ENCODE measurements at places on chromosomes 7 and 10.

- DNase-seq: no peak
These were observed 567.8 kb downstream of the IPMK start for GRCh38 chr10:57699944-57700343.

DNA sequence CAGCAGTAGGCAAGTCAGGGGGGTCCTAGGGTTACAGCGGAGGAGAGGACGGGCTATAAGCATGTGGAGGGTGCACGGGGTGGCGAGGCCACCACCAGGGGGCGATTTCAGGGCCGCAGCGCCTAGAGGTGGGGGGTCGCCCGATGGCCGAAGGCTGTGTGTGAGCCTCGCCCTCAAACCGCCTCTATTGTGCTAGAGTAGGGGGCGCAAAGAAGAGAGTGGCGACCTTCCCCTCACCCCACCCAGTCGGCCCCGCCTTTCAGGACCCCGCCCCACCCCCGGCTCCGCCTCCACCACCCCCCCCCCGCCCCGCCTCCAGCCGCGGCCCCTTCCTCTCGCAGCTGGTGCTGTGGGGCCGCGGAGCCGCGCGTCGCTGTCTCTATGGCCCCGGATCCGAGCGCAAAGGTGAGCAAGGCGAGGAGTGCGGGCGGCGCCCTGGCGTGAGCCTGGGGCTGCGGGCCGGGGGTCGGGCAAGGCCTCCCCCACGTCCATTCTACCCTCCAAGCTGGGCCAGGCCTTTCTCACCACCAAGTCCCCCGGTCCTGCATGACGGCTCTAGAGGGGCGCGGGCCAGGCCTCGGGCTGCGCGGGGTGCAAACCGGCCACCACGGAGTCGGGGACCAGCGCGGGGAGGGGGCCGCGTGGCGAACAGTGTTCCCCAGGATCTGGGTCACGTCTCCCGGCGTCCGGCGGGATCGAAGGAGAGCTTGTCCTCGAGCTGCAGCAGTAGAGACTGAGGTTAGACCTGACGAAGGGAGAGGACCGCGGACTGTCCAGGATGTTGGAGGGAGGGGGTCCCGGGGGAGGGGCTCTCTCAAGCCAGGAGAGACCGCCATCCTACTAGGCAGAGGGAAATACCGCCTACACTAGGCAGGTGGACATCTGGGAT lies at the start of gene SEMA4G:
TSS of gene SEMA4G (plus strand) at position 318 of the 889 bp plus-strand sequence. CDS start 3,409 bp downstream, outside the sequence.
- DNase-seq: no peak

GRCh38 chr10:129898706-129899268 lies 65.3 kb downstream of the EBF3 start:
- DNase-seq: no peak

GRCh38 chr7:75762350-75762917 lies 9.6 kb downstream of the CCL26 start:
- DNase-seq: no peak

DNA sequence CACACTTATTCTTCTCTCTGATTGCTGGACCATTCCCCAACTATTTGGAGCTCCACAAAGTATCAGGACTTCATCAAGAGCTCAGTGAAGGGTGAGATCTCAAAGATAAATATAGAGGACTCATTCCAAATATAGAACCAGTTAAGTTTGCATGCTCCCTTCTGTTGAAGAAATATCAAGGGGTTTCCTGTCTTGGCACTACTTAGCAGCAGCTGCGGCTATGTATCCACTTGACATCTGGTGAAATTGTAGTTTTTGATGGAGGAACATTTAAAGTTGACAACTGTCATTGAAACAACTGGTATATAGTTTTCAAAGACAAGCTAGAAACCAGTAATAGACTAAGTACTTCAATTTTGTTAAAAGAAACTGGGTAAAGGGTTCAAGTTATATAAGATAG lies 1.0 kb upstream of the SPAG6 start:
- DNase-seq: no peak

DNA sequence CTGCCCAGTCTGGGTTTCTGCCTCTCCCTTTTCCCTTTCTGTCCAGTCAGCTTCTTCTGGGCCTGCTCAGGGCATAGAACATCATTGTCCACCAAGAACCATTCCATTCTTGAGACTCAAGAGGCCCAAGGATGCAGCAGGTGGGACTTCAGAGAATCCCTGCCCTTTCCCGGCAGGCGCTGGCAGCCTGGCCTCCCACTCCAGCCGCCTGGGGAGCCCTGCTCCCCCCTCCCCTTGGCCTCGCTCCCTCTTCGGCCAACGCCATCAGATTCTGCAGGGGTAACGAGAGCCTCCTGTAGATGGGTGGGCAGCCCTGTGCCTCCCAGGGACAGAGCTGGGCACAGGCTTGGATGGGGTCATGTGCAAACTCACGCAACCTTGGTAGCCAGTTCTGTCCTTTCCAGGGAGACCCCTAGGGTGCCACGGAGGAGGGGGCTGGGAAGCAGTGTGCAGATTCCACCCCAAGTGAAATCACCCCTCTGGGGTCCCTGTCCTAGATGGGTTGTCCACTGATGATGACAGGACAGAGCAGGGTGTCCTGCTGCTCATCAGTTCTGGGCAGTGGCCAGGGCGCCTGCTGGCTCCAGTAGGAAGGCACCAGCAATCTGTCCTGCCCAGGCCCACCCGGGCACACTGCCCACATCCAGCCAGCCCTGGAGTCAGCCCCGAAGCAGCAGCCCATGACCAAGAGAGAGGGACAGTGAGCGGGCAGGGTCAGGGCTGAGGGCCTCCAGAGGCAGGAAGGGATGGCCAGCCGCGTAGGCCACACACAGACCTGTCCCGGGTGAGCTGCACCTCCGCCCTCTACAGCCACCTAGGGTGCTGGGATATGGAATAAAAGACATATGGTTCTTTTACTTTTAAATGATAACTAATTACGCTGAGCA lies 47.7 kb downstream of the RASGEF1A start:
- no peak for DNase-seq

- no peak for DNase-seq
These were observed 59.5 kb upstream of the ELMO1 start for GRCh38 chr7:37508118-37508517.

DNA sequence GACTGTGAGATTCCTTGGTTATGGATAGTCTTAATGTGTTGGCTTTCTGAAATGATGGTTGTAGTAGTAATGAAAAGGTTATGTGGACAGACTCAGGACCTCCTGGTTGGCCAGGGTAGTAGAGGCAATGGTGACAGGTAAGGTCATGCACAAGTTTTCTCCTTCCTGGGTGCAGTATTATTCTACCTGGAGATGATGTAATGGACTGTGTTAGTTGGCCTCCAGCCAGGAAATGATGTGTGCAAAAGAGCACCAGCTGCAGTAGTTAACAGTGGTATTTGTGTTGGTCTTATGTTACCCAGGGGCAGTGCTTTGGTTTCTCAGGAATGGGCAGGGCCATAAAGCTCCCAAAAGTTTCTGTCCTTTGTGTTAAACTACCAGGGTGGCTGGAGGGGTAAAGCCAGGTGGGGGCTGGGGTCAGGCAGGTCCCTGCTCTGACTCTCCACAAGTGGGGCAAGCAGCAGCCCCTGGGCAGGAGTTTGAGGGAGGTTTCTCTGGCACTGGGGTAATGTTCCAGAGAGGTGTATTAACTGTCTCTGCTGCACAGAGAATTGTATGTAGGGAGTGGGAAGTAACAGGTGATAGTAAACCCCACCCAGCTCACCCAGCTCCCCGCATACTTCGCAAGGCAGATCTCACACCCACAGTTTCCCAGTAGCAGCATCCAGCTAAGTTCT lies 36.3 kb downstream of the GPR22 start:
- no peak for DNase-seq

GRCh38 chr7:26437003-26437532 lies 145.4 kb downstream of the SNX10 start:
- no peak for DNase-seq

- no peak for DNase-seq
These were observed 137.3 kb downstream of the AGMO start for GRCh38 chr7:15424468-15424867.

DNA sequence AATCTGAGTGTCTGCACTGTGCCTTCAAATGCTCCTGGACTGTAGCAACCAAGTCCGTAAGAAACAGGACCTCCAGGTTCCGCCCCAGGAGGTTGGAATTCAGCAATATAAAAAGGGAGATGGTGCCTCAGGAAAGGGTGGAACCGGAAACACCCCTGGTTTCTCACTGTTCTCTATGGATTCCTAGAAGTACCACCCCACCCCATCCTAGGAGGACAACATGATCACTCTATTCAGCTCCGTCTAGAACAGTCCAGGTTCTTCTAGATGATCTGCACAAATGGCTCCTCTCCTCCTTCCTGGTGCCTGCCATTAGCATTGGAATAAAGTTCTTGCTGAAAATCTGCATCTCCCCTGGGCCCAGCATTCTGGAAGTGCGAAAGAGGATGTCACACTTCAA lies 7.6 kb upstream of the ZNF12 start:
- no peak for DNase-seq

- DNase-seq: no peak
These were observed 8.1 kb downstream of the SDK1 start for GRCh38 chr7:3309140-3309539.

DNA sequence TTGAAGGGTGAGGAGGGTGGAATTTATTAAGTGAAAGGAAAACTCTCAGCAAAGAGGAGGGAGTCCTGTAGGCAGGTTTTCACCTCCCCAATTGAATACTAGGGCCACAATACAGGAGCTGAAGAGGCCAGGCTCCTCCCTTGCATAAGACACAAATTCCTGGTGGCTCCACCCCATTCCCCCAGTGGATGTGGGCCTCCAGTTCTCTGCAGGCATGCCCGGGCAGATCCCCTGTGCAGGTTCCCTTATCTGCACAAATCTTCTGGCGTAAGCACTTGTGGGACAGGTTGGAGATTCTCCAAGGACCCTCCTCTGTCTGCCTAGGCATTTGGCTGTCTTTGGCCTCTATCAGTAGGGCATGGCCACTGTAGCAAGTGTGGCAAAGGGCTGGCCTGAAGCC lies 847.1 kb upstream of the MBL2 start:
- DNase-seq: no peak

DNA sequence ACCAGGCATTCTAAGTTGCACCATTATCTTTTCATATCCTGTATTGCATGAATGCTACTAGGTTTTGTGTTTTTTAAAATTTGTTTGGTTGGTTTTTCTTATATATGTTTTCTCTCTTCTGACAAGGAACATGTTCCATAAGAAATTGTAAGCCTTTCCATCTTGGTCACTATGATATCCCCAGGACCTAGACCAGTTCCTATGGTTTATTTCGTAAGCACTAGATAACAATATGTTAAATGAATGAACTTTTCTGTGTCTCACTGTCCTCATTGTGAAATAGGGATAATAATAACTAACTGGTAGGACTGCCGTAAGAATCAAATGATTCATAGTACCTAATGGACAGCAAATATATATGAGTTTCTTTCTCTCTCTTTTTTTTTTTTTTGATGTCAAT lies 146.3 kb downstream of the SEMA3E start:
- DNase-seq: no peak

- no peak for DNase-seq
These were observed 6.2 kb downstream of the GATA3 start for GRCh38 chr10:8060704-8061121.

- no peak for DNase-seq
These were observed 68.5 kb upstream of the EEPD1 start for GRCh38 chr7:36084485-36085091.

GRCh38 chr10:24394461-24395190 lies 185.7 kb downstream of the KIAA1217 start:
- no peak for DNase-seq

GRCh38 chr10:93412801-93413200 lies 69.3 kb downstream of the MYOF start:
- DNase-seq: no peak

DNA sequence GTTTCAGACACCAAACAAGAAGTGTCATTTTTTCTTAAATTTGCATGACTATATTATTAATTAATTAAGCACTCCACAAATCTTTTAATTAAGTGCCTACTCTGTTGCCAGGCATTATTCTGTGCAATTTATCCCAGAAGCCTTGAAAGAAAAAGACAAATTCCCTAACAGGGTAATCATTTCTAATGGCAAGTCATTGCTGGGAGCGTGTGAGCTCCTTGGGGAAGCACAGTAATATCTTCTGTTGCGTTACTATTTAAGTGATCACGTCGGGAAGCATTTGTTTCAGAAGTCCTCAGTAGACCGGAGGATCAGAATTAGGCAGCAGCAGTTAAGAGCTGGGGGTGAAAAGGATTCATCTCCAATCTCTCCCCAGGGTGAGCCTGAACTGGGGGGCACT lies 276.8 kb upstream of the RNF32 start:
- DNase-seq: no peak

DNA sequence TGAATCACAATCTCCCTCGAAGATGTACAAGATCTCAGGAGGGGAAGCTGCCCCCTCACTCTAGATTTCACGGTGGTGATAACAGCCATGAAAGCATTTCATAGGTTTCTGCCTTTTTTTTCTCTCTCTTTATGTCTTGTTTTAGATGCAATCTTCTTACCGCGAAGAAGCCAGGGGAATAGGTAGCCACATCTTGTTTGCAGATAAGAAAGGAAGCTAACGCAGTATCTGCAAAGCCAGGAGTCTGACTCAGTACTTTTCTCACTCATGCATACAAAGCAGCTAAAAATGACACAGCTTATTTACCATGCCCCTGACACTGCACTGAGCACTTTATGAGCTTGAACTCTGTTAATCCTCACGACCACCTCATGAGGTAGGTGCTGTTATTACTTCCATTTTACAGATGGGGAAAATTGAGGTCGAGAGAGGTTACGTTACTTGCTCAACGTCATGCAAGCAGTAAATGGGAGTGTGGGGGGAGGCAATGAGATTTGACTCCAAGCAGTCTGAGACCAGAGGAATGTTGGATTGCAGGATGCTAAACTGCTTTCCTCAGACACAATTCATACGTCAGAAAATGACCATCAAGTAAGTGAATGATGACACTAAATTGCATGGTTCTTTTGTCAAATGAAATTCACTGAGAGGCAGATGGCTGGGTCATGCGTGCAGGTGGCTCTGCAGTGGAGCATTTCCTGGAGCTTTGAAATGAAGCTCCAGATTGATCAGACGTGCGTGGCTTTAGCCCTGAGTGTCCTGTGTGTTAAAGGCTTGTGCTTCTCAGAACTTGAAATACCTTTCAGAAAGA lies 3.3 kb downstream of the MAP3K8 start:
- DNase-seq: no peak

- DNase-seq: no peak
These were observed 8.4 kb downstream of the ETV1 start for GRCh38 chr7:13981070-13981469.

DNA sequence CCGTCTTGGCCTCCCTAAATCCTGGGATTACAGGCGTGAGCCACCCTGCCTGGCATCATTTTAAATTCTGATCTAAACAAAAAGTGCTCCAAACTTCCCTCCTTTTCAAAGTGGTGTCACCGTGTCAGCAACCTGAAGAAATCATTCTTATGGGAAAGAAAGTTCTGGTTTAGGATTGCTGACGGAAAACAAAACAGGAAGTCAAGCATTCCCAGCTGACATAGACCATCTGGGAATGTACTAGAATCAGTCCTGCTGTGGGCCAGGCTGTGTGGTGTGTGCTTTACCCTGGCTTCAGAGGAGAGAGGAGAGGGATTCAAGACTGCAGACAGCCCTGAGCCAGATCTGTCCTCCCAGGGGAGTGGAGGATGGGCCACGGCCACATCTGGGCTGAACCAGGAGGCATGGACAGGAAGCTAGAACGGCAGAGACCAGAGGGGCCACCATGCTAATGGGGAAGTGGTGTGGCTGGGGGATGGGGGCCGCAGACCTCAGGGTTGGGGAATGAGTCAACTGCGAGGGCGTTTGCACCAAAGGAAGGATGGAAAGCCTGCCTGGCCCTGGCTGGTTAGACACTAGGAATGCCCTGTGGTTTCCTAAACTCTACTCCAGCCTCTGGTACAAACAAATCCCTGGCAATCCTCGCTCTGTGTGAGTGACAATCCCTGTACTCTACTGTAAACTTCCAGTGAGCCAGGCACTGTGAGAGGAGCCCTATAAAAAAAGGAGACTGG lies 16.7 kb upstream of the CLIP2 start:
- DNase-seq: no peak

- DNase-seq: no peak
These were observed 2.2 kb downstream of the SORCS3 start for GRCh38 chr10:104643303-104643663.

Measured in stimulated activated CD8-positive, alpha-beta memory T cell treated with anti-CD3 and anti-CD28 coated beads, Interleukin-15, amount 100 ng/mL, for 24 hours (primary cell).